GM23248 (cell line): ENCODE measurements at places on chromosomes 16 and 17. TPM values are rescaled to one million over a fixed set of nuclear protein-coding genes. Genes with fewer than 3 reads are reported as not detected.
A peak's percentile ranks its signal among the peaks of the same experiment; 100 is the strongest.

DNA sequence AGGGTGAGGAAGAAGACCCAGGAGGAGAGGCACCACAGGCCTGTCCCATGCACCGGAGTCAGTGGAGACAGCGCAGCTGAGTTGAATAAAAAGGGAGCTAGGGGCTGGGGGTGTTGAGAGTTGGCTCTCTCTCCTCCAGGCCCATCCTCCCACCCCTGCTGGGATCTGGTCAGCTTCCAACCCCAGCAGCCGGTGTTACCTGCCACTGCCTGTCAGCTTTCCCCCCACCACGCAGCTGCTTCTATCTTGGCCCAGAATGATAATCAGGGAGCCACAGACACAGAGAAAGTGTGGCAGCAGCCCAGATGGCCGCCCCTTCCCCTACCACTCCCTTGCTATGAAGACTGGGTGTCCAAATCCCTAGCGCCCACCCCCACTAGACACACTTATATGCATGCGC lies 120.6 kb upstream of the RPL38 start:
- DNase-seq, result no peak

PLCG2 gene
- total RNA-seq, result not detected in 2 replicates

- DNase-seq, result peak; percentile 81
These were observed 40.8 kb downstream of the YPEL2 start for GRCh38 chr17:59372138-59372751.

DNA sequence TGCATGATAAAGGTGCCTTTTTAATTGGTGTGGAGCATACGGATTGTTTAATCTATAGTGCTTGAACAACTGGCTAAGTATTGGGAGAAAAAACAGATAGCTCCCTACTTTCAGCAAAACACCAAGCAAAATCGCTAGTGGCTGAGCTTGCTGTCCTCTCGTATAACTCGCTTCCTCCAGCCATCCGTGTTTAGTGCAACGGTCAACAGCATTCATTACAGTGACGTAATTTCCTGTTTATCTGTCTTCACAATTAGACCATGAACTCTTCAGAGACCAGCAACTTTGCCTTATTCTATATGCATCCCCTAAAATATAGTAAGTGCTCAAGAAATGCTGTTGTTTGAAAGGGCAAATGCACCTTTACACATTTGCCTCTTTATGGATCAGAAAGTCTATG lies 511.9 kb downstream of the HAPSTR1 start:
- no peak for DNase-seq

GPS2 gene
- 50.1 and 81.3 TPM in 2 replicates for total RNA-seq

KRT27 gene
- total RNA-seq, result not detected in 2 replicates

DNA sequence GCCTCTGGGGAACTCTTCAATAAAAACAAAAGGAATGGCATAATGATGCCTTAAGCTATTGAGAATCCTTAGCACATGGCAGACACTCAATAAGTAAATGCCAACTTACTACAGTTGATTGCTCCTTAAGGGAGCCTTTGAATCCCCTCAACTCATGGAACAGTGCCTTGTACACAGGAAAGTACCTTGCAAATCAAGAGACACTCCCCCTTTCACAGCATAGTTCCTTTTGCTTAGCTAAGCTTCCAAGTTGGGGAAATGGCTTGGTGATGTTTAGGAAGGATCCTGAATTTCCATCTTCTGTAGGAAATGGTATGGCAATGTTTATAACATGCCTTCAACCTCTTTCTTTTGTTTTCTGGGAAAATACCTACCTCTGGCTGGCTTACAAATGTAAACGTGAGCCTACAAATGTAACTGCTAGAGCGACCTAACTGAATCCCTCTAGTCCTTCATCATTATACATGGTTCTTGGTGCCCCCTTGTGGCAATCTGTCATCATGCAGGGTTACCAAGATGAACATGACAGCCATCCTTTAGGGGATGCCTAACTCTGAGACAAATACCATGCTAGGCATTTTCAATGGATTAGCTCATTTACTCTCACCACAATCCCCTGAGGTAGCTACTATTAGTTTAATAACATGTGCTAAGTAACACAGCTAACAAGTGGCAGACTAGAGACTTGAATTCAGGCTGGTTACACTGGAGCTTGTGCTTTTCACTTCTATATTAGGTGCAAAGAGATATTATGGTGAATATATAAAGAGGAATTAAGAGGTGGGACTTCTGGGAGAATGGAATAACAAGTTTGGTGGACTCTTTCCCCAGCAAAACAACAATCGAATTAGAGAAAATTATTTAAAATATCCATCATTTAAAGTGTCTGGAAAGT lies 65.0 kb downstream of the MMD start:
- DNase-seq, result peak; percentile 74

ABCA8 gene
- 8.0 and 14.4 TPM in 2 replicates for total RNA-seq
